Peyer's patch (tissue), 4 donors: ENCODE measurements at places on chromosomes 13 and 19. TPM values are rescaled to one million over a fixed set of nuclear protein-coding genes. Genes with fewer than 3 reads are reported as not detected.

The KIR3DL1 gene
- total RNA-seq = not detected

The CLEC17A gene
- not detected for total RNA-seq

The KLK2 gene
- total RNA-seq = not detected

The CFD gene
- 230 TPM for total RNA-seq

The C13orf46 gene
- 0.83 TPM for total RNA-seq

The PDX1 gene
- total RNA-seq = not detected

The LCP1 gene
- total RNA-seq = 21.6 TPM

The SLC25A41 gene
- 2.5 TPM for total RNA-seq

The SOX1 gene
- total RNA-seq = not detected

The CGB2 gene
- total RNA-seq = not detected

The PRR36 gene
- total RNA-seq = not detected

The SIGLEC8 gene
- 0.18 TPM for total RNA-seq

The IGFL1 gene
- not detected for total RNA-seq

The EPN1 gene
- 120 TPM for total RNA-seq

The MBD3L2 gene
- not detected for total RNA-seq

The PCCA gene
- total RNA-seq = 66.0 TPM

The C5AR1 gene
- not detected for total RNA-seq

The LYPD3 gene
- 0.67 TPM for total RNA-seq

The GAPDHS gene
- total RNA-seq = 0.54 TPM

The CYP2A7 gene
- not detected for total RNA-seq

The GJB6 gene
- not detected for total RNA-seq

The NTF4 gene
- not detected for total RNA-seq

The ZNF627 gene
- total RNA-seq = 4.7 TPM

The CD37 gene
- 78.0 TPM for total RNA-seq

The ALOX5AP gene
- total RNA-seq = 7.6 TPM

The PGLYRP1 gene
- not detected for total RNA-seq
